Activated T-helper 1 cell treated with anti-CD3 and anti-CD28 coated beads, Interleukin-2, amount 50 U/mL, for 16 hours (primary cell): ENCODE measurements at places on chromosomes 2 and 18.

- no peak for DNase-seq
Measured at GRCh38 chr2:200199576-200200263, 106.8 kb upstream of the SPATS2L start.

DNA sequence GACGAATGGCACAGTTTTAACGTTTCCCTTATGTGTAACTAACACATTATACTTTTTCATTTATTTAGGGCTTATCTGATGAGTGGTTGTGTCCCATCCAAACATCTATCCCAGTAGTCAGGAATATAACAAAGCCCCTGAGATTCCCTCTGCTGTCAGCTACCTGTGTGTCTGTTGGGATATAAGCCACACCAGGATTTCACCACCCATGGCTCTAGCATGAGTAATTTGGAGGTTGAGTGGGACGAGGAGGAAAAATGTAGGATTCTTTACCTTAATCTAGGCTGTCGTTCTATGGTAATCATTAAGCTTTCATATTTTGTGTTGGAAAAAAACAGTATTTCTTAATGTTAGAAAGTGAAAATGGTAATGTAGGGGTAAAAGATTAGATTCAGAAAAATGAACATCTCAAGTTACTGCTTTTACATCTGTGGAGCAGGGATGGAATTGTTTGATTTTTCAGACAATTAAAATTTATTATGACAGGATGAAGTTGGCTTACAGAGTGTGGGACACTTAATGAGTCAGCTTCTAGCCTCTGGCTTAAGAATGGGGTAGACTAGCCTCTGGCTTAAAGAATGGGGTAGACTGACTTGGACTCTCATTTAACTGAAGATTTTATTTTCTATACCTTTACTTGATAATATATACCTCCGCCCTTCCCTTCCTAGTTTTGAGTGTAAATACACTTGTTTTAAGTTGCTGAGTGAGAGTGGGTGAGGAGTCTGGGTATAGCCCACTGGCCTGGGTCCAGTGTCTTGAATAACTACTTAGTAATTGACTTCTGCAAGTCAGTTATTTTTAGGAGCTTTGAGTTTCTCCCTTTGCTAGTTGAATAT lies 88.5 kb upstream of the RANBP2 start:
- DNase-seq = no peak

GRCh38 chr2:165456027-165456426 lies 13.5 kb upstream of the CSRNP3 start:
- no peak for DNase-seq

DNA sequence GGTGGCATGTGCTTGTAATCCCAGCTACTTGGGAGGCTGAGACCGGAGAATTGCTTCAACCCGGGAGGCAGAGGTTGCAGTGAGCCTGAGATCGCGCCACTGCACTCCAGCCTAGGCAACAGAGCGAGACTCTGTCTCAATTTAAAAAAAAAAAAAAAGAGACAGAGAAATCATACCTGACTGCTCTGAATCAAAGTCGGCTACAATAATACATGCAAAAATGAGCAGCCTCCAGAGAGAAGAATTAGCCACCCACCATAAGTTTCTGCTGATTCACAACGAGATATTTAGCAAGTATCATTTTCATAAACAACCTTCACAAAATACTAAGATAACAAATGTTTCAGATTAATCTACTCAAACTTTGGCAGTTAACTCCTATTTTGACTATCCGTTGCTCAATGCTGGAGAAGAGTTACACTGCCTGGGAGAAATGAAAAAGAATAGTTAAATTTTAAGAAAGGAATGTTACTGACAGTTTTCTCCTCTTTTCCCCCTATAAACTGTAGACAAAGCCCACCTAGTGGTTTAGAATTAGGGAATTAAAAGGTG lies 1.5 kb downstream of the OSBPL1A start:
- no peak for DNase-seq
